ENCODE measurements at places on chromosomes 4 and X. TPM values are rescaled to one million over a fixed set of nuclear protein-coding genes. Genes with fewer than 3 reads are reported as not detected.

The ZNF827 gene
- total RNA-seq = 5.9 TPM

The ZNF630 gene
- not detected for total RNA-seq

The CT45A5 gene
- total RNA-seq = 35.2 TPM

The IL3RA gene
- total RNA-seq = 0.26 TPM

The ZXDA gene
- 3.2 TPM for total RNA-seq

The GABRA4 gene
- total RNA-seq = not detected

The GALNTL6 gene
- 2.4 TPM for total RNA-seq

The CSAG3 gene
- 8.9 TPM for total RNA-seq

The SMIM31 gene
- total RNA-seq = 0.56 TPM

The KANTR gene
- 7.9 TPM for total RNA-seq

The COX7B2 gene
- 0.45 TPM for total RNA-seq

The RAB9B gene
- total RNA-seq = 1.4 TPM

DNA sequence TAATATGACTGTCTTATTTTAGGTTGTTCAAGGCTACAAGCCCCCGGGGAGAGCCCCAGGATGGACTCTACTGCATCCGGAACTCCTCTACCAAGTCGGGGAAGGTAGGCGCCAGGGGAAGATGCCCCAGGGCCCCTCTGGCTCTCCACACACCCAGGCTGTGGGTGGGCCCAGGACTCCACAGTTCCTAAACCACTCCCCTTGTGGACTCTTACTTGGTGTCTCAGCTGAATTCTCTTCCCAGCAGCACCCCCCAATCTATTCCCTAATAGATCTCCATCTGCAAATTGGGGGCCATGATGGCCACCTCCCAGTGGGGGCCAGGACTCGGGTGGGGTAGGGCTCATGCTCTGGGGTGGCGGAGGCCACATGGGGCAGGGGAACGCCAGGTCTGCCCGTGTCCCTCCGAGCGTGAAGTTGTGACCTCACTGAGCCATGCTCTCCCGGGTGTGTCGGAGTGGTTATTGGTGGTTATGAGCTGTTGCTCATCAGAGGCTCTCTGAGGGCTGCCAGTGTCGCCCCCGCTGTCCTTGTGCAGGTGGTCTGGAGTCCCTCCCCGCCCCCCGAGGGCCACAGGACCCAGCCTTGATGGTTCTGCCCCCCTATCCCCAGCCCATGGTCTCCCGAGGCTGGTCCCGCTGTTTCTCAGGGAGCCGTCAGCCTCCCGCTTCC, 11.2 kb upstream of the ADD1 start:
- DNase-seq = no peak

DNA sequence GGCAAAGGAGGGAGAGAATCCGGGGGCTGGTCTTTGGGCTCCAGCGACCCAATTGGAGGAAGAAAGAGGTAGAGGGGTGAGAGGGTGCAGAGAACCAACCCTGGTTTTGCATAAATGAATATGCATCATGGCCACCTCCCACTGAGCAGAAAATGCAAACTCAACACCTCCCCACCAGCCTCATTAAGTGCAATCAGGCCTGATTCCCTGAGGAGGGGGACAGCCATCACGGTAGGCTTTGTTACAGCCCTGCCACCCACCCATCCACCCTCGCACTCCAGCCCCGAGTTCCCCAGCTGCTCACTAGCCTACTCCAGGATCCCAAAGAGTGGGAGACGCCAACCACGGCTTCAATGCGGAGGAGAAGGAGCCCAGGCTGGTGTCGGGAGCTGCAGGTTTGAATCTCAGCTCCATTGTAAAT, 48.3 kb upstream of the MAN2B2 start:
- no peak for DNase-seq

- peak; percentile 60 for DNase-seq
These were observed 6.1 kb downstream of the CXCL10 start for GRCh38 chr4:76017056-76017686.

DNA sequence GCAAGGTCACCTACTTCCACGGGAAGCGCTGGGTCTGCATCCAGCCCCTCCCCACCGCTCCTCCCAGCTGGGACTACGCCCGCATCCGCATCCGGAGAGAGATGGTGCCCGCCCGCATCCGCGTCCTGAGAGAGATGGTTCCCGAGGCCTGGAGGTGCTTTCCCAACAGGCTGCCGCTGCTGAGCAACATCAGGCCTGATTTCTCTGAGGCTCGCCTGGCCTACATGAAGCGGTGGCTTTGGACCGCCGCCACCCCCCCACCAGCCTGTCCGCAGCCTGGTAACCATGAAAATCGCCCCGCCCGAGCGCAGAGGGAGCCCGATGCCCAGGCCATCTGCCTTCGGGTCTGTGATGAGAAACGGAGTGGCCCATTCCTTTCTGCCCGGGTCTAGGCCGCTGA, 18.1 kb downstream of the CLTRN start:
- DNase-seq = no peak

DNA sequence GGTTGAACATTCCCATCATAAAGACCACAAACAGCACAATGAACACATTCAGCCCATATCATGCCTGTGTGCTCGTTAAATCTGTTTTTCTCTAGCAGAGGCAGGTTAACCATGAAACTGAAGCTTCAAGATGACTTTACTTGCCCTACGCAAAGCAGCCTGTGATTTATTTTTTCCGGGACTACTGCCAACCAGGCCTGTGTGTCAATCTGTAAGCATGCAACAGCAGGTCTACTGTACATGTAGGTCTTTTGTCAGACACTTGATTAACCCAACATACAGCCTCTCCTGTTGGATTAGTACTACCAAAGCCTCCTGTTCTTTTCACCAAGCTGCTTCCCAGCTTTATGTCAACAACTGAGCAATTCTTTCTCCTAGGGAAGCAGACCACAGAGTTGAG, 85.5 kb upstream of the ACSL1 start:
- peak; percentile 44 for DNase-seq

GRCh38 chr4:75494563-75494962, 19.6 kb downstream of the RCHY1 start:
- DNase-seq = peak; percentile 8

DNA sequence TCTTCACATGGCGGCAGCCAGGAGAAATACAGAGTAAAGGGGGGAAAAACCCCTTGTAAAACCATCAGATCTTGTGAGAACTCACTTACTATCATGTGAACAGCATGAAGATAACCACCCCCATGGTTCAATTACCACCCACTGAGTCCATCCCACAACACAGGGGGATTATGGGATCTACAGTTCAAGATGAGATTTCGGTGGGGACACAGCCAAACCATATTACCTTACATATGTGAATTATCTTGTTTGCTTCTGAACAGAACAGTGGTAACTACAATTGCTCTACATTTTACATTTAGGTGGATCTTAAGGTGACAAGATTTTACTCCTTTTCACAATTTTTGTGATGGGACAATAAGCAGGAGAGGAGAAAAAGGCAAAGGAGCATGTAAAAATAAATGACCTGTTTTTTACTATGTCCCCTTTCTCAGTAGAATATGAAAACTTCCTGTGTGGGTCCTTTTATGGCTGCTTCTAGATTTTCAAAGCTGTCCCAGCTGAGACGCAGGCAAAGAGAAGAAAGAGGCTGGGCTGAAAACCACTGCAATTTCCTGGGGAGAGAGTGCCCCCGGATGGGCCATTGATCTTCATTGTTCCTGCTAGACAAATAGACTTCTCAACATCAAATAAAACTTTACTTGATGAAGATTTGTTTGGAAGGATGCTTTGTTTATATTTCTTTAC, 45.9 kb upstream of the PGM2 start:
- peak; percentile 37 for DNase-seq

DNA sequence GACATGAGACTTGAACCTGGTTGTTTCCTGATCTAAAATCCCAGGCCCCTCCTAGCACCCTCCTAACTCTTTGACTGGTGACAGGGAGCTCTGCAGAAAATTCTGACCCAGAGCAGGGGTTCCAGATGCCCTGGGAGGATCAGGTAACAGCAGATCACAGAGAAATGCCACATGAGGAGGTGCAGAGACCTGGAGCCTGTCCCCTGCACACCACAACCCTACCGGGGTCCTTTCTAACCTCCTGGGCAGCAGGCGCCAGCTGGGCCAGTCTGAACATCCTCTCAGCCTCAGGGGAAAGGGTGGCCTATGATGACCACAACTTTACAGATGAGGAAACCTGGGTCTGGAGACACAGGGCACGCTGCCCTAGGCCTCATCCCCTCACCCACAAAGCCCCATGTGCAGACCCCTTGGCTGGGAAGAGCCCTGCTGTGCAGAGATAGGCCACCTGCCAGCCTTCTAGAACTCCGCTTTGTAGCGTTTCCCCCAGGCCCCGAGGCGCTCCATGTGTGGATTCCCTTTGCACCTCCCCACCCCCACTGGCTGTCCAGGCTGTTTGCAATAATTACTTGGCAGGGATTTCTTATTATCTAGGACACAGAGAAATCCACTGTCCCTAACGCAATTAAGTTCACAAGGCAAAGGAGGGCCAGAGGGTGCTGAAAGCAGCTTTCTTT, 36.5 kb downstream of the WDR1 start:
- no peak for DNase-seq

- no peak for DNase-seq
These were observed 50.4 kb downstream of the ARX start for GRCh38 chrX:24965372-24965771.

- no peak for DNase-seq
These were observed 2020.0 kb upstream of the ADGRL3 start for GRCh38 chr4:59180161-59180560.

DNA sequence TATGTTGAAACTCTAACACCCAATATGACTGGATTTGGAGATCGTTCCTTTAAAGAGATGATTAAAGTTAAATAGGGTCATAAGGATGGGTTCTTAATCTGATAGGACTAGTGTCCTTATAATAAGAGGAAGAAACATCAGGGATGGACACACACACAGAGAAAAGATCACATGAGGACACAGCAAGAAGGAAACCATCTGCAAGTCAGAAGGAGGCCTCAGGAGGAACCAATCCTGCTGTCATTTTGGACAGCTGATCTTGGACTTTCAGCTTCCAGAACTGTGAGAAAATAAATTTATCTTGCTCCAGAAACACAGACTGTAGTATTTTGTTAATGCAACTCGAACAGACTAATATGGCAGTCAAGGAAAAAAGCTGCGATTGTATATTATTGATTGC, 631.5 kb downstream of the PCDH7 start:
- DNase-seq = no peak

DNA sequence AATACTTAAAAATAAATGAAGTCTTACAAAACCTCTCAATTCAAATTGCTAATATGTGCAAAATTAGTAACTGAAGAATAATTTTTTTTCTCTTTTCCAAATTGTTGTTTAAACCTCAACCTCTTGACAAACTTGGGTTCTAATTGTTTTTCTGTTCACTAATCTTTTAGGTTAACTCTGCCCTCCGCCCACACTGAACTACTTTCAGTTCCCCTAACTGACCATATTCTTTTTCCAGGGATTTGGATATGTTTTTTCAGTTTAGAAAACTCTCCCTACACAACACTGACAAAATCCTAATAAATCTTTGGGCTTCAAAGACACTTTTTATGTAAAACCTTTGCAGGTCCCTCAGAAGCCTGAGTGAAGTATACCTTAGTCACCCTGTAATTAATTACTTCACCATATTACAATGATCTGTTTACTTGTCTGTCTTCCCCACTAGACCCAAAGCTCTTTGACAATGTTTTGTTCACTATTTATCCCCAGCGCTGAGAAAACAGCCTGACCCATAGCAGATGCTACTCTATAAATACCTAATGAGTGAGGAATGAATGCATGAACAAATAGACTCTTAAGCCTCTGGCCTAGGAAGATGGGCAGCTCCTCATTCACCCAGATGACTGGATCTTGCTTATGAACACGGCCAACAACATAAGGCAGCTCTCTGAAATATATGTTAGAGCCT, 134.9 kb downstream of the MAML3 start:
- no peak for DNase-seq

DNA sequence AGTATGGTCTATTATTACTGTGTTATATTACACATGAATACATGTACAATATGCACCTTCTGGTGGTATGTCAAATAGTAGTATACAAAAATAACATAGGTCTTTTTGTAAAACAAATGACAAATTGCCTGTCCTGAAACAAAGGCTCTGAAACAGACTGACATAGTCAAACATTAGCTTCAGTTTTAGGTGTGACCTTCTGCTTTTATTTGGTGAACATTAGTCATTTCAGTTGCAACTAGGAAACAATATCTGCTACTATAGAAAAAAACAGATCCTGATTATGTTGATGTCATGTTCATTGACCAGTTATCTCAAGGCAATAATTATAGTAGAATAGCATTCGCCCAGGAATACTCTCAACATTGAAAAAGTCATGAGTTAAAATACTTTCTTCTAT, 123.0 kb downstream of the CHRNA9 start:
- DNase-seq = no peak

- DNase-seq = no peak
These were observed 65.5 kb upstream of the SLC34A2 start for GRCh38 chr4:25590171-25590570.

GRCh38 chr4:146567396-146567795, 45.7 kb upstream of the SLC10A7 start:
- no peak for DNase-seq

GRCh38 chrX:48695534-48695896, 1.0 kb upstream of the SUV39H1 start:
- DNase-seq = no peak

DNA sequence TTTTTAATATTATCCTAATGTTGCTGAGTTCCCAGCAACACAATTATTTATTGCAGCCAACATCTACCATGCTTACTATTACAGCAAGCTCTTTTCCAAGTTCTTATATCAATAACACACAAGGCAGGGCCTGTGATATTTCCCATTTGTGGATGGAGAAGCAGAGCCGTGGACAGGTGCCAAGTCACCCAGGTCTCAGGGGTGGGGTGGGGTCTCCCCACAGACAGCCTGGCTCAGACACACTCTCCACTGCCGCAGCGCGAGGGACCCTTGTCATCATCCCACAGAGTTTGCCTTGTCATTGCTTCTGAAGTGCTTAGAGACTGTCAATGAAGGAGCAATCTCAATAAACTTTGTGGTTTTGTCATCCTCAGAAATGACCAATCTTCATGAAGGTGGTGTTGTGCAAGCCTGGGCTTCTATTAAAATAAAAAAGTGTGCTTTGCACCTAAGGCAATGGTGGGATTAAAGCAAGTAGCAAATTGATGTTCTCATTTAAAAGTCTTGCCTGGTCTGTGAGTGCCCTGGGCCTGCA, 76.1 kb downstream of the SORBS2 start:
- DNase-seq = no peak

DNA sequence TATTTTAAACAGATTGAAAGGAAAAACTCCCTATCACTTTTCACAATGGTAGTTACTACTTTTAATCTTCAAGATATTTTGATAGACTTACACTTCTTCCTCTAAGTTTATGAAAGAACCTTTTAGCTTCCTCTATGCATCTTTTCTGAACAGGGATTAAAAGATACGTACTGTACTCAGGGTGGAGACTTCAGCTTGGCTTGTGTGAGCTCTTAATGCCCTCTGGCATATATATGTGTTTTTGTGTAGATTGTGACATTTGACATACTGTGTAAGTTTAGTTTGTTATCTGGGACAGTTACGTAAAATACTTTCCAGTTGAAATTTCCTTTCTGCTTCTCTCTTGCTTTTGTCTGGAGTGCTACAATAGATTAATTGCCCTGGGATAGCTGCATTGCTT, 109.3 kb upstream of the NUDT6 start:
- no peak for DNase-seq

DNA sequence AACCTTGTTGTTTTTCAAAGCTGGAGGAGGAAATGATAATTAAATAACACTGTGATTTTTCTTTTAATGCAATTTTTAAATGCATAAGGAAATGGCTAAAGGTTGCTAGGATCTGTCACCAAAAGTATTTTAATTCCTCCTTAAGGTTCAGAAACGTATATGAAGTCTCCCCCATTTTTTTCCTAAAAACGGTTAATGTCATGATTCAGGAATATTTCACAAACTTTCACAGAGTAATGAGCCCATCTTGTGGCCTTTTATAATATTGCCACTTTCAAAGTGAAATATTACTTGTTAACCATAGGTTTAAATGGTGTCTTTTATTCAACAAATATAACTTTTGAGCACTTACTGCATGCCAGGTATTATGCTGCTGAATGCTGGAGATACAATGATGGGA, 99.5 kb upstream of the USP38 start:
- peak; percentile 63 for DNase-seq
